Activated naive CD4-positive, alpha-beta T cell treated with anti-CD3 and anti-CD28 coated beads for 36 hours (primary cell): ENCODE measurements at places on chromosomes 3 and 15. TPM values are rescaled to one million over a fixed set of nuclear protein-coding genes. Genes with fewer than 3 reads are reported as not detected.

DNA sequence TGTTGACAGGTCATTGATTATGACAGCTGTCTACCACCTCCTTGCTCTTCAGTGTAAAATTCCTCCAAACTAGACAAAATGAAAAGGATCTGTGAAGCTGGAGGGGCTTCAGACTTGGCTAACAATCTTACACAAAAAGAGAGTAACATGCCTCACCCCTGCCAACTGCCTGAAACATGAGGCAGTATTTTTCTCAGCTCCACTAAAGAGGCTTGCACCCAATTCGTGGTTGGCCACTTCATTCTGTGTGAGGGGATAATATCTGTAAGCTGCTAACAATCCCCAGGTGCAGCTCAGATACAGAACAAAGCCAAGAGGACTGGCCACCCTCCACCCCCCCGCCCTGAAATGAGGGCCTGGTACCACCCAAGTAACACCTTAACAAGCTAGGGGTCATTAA is 2.8 kb downstream of the MB21D2 start:
- no peak for DNase-seq

DNA sequence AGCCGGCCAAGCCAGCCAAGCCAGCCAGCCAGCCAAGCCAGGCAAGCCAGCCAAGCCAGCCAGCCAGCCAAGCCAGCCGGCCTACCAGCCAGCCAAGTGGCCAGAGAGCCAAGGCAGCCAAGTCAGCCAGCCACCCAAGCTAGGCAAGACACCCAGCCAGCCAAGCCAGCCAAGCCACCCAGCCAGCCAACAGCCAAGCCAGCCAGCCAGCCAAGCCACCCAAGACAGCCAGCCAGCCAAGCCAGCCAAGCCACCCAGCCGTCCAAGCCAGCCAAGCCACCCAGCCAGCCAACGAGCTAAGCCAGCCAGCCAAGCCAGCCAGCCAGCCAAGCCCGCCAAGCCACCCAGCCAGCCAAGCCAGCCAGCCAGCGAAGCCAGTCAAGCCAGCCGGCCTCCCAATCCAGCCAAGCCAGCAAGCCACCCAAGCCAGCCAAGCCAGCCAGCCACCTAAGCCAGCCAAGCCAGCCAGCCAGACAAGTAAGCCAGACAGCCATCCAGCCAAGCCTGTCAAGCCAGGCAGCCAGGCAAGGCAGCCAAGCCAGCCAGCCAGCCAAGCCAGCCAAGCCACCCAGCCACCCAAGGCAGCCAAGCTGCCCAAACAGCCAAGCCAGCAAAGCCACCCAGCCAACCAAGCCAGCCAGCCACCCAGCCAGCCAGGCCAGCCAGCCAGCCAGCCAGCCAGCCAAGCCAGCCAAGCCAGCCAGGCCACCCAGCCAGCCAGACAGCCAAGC is 200.5 kb downstream of the GOLGA6L6 start:
- DNase-seq: peak; percentile 38

SLC51A gene
- total RNA-seq: not detected

GRCh38 chr3:191795196-191795595 is 334.2 kb downstream of the PYDC2 start:
- DNase-seq: no peak

DNA sequence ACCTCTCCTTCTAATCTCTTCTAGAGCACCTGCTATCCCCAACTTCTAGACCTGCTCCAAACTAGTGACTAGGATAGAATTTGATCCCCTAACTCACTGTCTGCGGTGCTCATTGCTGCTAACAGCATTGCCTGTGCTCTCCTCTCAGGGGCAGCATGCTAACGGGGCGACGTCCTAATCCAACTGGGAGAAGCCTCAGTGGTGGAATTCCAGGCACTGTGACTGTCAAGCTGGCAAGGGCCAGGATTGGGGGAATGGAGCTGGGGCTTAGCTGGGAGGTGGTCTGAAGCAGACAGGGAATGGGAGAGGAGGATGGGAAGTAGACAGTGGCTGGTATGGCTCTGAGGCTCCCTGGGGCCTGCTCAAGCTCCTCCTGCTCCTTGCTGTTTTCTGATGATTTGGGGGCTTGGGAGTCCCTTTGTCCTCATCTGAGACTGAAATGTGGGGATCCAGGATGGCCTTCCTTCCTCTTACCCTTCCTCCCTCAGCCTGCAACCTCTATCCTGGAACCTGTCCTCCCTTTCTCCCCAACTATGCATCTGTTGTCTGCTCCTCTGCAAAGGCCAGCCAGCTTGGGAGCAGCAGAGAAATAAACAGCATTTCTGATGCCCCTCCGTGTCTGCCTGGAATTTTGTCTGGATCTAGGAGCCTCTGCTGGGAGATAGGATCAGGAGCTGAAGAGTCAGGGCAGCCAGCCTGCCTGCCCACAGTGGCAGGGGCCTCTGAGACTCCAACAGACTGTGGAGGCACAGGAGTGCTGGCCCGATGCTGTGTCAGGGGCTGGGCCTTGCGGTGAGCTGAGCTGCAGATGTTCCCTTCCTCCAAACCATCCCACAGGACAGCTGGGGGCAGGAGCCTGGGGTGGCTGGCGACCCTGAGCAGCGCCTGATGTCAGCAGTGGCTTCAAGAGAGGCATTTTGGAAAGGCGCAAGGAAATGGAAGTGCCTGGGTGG is 3.0 kb downstream of the ISLR start:
- DNase-seq: no peak

COPG1 gene
- 128 TPM for total RNA-seq

GRCh38 chr3:59653405-59654122 is 603.7 kb upstream of the CFAP20DC start:
- DNase-seq: no peak

JMJD7 gene
- total RNA-seq: 19.8 TPM

EPB42 gene
- total RNA-seq: not detected

ANKDD1A gene
- total RNA-seq: 2.3 TPM

GRCh38 chr3:136862617-136863322 is 762 bp downstream of the NCK1 start:
- DNase-seq: peak; percentile 44

DNA sequence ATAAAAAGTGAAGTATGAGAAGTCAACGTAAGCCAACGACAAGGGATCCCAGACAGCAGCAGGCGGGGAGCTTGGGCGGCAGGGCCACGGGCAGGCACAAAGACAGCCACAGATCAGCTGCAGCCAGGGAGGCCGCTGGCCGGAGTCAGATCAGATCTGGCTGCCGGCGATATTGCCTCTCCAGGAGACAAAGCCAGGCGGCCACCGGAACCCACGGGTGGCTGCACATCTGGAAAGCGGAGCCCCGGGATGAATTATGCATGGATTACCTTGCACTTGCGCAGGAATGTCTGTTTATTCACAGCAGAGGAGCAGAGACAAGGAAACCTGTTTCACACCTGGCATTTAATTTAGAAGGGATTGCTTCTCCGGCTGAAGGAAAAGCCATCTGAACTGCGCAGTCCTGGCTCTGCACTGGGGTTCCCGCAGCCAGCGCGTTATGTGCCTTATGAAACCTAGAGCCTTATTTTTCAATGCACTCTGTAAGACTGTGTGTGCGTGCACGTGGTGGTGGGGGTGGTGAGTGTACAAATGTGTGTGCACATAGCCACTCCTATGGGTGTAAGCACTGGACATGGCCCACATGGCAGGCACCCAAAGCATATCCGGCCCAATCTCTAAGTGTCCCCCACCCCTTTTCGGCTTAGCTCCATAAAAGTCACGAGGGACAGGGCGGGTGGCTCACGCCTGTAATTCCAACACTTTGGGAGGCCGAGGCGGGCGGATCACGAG is 427.8 kb upstream of the MCTP2 start:
- no peak for DNase-seq

SPG21 gene
- total RNA-seq: 68.0 TPM

- peak; percentile 64 for DNase-seq
Measured at GRCh38 chr15:77870195-77871065, 207.1 kb downstream of the TBC1D2B start.

DUOX1 gene
- total RNA-seq: 0.17 TPM

DNA sequence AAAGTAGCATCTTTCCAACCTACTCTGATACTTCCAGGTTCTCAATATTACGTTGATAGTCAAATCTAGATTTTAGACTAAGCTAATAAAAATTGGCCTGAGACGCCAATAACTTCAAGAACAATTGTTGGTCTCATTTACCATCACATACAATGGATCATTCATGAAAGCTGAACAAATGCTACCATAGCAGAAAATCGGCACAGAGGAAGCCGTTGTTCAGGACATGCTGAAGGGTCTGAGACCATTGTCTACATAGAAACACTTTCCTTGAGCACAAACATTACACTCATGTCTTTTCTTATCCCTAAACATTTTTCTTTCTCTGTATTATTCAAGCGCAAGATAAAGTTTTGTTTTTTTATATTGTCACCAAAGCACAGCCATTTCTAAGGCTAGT is 37.2 kb upstream of the FHIT start:
- no peak for DNase-seq

GOLGA6D gene
- total RNA-seq: not detected

GOLGA6B gene
- total RNA-seq: not detected

GRCh38 chr3:197372047-197372661 is 73.7 kb upstream of the DLG1 start:
- DNase-seq: no peak

TIPIN gene
- 33.8 TPM for total RNA-seq

DNA sequence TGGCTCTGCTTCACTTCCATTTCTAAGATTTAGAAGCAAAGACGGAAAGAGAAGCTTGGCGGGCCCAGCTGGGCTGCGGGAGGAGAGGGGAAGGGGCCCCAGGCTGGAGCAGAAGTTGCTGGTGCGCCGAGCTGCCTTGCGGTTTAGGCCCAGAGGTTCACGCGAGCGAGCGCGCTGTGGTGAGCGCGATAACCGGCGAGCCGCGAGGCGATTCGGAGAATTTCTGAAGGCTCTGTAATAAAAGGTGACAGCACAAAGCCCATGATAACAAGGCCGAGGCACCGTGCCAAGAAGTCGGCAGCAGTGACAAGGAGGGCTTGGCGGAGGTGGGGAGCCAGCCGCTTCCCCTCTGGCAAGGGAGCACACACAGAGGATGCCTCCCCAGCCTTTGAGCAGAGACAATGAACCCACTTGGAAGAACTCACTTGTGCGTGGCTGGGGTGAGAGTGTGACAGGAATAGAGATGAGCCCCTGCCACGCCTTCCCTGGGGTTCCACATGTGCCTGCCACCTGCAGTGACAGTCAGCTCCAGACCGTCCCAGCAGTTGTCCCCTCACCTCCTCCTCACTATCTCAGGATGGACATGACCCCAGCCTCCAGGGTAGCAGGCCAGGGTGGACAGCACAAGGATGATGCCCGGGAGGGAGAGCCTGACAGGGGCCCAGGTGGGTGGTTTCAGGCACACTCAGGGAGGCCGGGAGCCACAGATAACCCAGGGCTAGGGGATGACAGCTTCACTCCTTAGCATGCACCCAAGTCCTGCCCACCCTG is 315.2 kb downstream of the UACA start:
- DNase-seq: peak; percentile 62

GRCh38 chr3:53694046-53694445 is 152.2 kb downstream of the CHDH start:
- no peak for DNase-seq

DNA sequence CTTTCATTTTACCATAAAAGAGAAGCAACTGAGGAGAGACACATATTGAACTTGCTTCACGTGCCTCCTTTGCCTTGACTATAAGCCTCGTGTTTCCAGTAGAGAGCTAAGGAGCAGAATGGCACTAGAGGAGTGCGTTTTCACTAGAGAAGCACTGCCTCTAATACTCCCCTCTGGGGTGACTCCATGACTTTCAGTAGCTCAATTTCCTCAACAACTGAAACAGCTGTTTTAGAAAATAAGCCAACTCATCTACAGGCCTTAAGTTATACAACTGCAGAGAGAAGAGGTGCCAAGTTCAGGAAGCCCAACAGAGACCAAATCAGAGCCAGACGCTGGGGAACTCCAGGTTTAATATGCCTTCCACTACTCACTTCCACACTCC is 1.9 kb downstream of the UBP1 start:
- DNase-seq: peak; percentile 18

EXD1 gene
- total RNA-seq: not detected

GPR27 gene
- 0.93 TPM for total RNA-seq

DNAH1 gene
- 9.4 TPM for total RNA-seq

DNA sequence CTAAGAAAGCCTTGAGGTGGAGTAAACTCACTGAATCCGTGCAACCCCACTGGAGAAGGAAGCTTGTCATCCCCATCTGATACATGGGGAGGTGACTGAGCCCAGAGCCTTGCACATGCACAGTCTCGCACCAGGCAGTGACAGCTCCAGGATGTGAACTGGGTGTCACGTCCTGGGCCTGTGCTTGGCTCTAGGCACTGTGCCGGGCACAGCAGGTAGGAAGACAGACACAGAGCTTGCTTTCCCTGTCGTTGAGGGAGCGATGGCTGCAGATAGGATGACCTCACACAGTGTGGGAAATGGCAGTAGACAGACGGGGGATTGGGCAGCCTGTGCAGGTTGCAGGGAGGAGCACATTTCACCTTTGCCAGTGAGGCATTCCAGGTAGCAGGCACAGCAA is 12.2 kb upstream of the ATP2B2 start:
- DNase-seq: no peak

CD96 gene
- 61.8 TPM for total RNA-seq

MYH15 gene
- not detected for total RNA-seq

GRCh38 chr3:133588784-133589465 is 15.4 kb downstream of the CDV3 start:
- DNase-seq: no peak

- DNase-seq: no peak
Measured at GRCh38 chr3:131421957-131422498, 40.5 kb downstream of the NUDT16 start.

DNA sequence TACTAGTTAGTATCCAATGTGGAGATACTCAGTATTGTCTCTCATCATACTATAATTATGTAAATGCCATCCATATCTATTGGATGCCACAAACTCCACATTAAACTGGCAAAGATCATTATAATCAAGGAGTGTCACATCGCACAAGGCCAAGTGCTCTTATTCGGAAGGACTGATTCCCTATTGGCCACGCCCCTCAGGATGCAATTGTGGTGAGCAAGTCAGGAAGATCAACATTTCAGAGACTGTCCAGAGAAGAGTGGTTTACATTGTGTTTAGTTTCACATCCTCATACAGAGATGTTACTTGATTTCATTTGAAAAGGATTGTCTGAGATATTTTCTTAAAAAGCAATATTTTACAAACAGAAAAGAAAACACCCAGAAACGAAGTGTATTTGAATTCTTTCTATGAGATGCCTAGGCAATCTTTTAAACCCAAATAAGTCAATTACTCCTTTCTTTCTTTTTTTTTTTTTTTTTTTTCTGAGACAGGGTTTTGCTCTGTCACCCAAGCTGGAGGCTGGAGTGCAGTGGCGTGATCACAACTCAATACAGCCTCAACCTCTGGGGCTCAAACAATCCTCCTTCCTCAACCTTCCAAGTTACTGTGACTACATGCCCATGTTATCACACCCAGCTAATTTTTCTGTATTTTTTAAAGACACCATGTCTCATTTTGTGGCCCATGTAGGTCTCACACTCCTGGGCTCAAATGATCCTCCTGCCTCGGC is 369.1 kb downstream of the RBMS3 start:
- DNase-seq: no peak
